Dermis microvascular lymphatic vessel endothelial cell (primary cell): ENCODE measurements at places on chromosomes 2 and 18. TPM values are rescaled to one million over a fixed set of nuclear protein-coding genes. Genes with fewer than 3 reads are reported as not detected.

- no peak for DNase-seq
These were observed 49.7 kb downstream of the TANK start for GRCh38 chr2:161209902-161210301.

- DNase-seq: no peak
These were observed 7.0 kb downstream of the SLC35F6 start for GRCh38 chr2:26770986-26771586.

DNA sequence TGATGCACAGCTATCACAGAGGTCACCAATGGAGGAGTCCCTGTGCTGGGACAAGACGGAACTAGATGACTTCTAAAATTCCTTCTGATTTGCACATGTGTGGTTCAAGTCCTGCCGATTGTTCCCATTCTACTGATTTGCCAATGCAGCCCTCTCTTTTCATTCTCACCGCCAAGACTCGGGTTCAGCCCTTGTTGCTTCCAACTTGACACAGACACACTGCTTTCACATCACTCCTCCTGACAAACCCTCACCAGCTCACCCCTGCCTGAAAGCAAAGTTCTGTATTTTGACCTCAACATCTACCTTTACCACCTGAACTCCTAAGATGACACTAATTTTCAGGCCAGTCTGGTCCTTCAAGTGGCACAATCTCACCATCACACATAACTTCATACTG lies 25.5 kb downstream of the REEP1 start:
- DNase-seq: no peak

- DNase-seq: no peak
These were observed 55.0 kb downstream of the ARHGAP25 start for GRCh38 chr2:68789603-68790002.

Gene RPRD1A
- 34.4 and 34.5 TPM in 2 replicates for total RNA-seq

Gene CDK15
- not detected in 2 replicates for total RNA-seq
